ENCODE measurements at places on chromosomes 5 and 9.

GRCh38 chr9:6673326-6674025, 27.9 kb upstream of the GLDC start:
- DNase-seq: no peak

DNA sequence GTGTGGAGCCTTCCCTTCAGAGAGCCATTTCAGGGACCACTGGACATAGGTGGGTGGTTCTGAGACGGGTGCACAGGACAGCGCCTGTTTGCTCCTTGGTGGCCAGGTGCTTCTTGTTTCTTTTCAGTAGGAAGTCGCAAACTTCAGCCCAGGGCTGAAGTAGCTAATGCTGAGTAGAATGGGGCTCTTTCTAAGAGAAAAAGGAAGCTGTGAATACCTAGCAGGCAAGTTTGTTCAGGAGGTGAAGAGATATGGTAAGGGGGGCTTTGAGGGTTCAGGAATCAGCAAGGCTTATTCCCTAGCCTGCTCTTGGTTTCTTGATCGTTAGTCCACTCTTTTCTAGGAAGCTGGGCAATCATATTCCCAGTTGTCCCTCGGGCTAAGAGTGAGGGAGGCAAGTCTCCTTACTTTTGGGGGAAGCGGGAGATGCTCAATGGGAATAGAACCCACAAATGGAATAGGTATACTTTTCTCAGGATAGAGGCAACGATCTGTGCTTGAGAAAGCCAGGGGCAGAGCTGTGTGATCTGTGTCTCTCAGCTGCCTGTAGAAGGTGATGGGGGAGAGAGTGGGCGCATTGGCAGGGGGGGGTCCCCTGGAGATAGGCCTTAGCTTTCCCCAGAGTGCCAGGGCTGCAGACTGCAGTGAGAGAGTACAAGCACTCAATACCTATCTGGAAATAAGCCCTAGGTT, 1.9 kb upstream of the PURA start:
- DNase-seq: no peak

DNA sequence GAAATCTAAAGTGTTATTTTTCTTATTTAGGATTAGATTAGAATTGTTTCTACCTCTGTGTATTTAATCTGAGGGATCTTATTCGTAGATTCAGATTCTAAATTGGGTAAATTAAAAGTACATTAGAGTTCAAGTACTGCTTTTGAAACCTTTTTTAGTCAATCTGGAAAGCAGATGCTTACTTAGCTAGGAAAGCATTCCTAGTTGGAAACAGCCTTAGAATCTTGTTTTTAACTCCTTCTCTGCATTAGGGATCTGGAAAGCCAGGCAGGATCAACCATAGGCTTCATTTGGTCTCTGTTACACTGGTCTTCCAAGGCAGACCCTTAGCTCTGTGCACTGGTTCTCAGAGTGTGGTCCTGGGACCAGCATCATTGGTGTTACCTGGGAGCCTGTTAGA, 247.4 kb downstream of the NR3C1 start:
- DNase-seq: no peak

GRCh38 chr5:29367176-29367833, 1826.2 kb upstream of the CDH6 start:
- no peak for DNase-seq

GRCh38 chr5:126274076-126274762, 149.0 kb upstream of the GRAMD2B start:
- peak; percentile 52 for DNase-seq

- DNase-seq: no peak
Measured at GRCh38 chr5:97417986-97418385, 234.9 kb upstream of the RIOK2 start.

DNA sequence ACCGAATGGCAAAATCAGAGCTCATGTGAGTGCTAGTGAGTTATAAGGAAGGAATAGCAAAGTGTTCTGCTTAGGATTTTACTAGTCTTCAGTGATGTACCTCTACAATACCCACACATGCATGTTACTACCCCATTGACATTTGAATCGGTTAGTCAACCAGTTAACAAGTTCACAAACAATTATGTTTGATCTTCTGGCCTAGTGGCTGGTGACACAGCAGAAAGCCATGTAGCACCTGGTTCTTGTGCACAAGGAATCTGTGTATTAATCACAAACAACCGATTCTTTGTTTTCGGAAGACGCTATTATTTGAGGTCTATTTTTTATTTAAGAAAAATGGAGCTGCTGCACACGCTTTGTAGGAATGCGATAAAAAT, 41.9 kb downstream of the NTRK2 start:
- DNase-seq: no peak

DNA sequence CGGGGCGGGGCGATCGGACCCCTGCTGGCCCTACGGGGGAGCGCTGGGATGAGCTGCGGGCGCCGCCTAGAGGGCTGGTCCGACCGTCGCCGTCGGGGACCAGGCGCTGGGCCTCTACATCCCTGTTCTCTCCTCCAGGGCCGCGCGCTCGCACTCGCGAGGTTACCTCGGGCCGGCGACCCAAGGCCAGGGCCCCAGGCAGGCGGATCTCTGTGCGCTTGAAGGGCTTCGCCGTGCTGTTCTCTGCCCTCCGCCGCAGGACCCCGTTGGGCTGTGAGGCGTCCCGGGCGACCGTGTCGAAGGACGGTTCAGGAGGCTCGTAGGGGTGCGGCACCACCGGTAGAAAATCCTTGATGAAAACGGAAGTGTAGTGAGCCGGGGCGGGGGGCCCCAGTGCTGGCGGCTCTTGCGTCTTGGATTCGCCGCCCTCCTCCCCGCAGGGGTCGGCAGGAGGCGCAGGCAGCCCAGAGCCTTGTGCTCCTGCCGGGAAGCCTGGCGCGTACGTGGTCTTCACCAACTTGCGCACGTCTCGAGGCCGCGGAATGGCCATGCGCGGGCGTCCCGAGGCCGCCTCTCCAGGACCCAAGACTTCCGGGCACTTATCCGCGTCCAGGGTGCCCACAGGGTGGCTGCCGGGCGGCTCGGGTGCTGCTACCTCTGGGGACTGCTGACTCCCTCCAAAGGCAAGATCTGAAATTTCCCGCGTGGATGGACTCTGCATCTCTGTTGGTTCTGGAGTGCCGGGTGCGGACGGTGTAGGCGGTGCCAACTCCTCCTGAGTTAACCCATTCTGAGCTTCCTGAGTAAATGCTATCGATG, 2.0 kb downstream of the PROB1 start:
- DNase-seq: no peak

DNA sequence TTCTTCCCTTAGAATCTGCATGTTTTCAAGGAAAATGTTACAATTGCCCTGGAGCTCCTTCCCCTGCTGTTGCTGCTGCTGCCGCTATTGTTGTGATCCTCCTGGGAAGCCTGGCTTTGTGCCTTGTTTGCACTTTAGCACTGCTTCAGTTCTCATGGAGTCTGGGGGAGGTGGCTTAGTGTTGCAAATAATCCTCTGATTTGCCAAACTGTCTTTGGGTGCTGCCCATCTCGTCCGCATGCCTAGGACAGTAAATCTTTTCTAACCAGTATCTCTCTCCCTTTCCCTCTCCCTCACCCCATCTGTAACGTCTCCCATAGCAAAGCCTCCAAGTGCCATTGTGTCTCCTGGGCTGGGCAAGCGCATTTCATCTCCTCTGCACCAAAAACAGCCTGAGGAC, 30.3 kb downstream of the FAM240B start:
- DNase-seq: peak; percentile 69

DNA sequence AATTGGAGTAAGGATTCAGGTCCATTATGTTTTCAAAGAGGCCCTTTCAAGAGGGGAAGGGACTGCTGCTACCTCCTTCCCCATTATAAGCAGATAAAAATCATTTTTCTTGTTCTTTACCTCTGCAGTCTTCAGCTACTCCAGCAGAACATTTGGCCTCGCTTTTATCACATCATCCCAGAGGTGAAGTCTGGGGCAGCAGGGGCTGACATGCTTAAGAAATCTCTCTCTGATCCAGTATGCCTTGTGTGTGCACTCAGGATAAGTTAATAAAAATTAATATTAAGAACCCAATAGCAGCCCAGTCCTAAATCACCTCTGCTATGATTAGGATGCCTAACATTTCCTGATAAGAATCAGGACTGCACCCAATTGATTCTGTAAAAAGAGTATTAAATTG, 306.9 kb upstream of the NREP start:
- DNase-seq: no peak

DNA sequence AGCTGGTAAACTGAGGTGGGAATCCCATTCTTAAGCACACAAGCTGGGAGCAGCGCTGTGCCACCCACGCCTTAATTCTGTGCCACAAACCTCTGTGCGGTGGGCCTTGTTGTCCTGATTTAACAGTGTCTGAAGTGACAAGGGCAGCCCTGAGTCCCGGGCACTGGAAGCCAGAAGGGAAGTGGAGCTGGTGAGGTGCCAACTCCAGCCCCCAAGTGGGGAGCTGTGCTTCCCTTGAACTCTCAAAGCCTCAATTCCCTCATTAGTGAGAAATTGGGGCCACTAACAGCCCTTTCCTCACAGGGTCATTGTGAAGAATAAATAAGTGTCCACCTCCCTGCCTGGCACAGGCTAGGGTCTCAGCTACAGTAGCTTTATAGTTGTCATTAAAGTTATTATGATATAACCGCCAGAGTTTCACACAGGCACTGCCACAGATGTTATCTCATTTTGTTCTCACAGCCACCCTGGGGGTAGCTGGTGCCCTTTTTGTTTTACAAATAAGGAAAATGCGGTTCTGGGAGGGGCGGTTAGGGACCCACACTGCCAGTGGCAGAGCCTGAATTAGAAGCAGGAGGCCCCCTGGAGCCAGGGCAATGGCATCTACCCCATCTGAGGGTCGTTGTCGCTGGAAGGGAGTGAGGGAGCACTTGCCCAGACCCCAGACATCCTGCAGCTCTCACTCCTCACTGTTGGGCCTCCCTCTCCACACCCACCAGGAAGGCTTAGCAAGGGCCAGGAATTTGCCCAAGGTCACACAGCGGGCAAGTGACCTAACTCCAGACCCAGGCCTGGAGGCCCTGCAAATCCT, 2.1 kb upstream of the TLX3 start:
- no peak for DNase-seq

DNA sequence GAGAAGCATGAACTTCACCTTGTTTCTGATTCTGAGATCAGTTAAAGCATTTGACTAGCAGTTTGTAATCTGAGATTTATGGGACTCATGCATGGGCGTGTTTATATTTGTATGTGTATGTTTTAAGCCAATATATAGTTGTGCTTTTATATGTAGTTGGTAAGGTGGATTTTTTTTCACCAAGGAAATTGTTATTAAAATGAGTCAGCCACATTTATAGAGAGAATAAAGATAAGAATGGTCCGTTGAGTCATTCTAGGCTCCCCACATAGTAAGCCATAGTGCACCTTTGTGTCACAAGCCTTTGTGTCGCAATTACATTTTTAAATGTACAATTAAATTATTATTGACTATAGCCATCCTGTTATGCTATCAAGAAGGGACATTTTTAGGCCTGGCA, 89.0 kb downstream of the NLN start:
- no peak for DNase-seq

DNA sequence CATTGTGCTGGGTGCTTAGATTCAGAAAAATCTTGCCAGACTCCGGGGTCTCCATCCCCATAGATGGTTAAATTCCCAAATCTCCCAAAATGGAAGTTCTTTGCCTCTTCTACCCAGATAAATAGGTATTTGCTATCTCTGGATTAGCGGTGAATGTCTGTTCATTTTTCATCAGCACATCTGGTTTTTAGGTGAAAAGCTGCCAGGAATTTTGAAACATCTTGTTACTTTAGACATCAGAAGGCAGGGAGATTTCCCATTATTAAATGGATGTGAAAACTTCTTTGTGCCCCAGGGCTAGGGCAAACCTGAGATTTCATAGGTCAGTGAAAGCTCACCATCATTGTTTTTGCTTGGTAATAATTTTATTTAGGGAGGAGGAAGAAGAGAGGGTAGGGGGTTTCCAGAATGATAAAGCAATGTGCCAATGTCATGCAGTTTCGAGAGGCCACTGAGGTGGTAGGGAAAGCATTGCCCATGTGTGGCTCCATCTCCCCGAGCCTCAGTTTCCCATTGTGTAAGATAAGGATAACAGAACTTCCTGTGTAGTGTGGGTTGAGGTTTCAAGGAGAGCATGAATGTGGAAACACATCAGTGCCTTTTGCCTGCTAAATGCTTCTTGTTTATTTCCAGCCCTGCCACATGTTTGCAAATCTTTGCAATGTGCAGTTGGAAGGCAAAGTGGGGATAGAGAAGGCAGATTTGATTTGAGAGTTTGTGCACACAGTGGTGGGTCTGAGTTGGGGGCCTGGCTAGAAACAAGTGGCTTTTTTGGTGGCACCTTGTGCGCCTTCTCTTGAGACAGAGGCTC, 147.2 kb upstream of the KLF4 start:
- DNase-seq: no peak

- peak; percentile 53 for DNase-seq
Measured at GRCh38 chr9:130847306-130848217, 12.5 kb downstream of the ABL1 start.

DNA sequence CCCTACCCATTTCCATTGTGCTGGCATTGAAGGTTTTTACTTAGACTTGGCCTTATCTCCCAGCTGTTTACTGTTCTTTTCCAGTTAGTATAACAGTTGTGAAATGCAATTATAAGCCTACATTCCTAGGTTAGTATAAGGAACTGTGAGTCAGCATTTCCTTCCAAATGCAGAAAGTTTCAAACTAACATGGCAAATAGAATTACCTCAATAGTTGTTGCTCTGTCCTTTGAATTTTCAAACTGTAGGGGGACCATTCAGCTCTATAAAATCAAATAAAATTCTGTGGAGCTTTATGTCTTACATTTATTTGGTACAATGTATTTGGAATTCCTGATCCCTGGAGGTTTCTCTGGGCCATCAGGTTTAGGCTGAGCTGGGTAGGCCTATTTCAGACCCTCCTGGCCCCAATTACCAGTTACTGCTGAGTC, 47.2 kb downstream of the ARHGEF28 start:
- no peak for DNase-seq

- no peak for DNase-seq
Measured at GRCh38 chr9:87518702-87519335, 21.2 kb downstream of the DAPK1 start.

DNA sequence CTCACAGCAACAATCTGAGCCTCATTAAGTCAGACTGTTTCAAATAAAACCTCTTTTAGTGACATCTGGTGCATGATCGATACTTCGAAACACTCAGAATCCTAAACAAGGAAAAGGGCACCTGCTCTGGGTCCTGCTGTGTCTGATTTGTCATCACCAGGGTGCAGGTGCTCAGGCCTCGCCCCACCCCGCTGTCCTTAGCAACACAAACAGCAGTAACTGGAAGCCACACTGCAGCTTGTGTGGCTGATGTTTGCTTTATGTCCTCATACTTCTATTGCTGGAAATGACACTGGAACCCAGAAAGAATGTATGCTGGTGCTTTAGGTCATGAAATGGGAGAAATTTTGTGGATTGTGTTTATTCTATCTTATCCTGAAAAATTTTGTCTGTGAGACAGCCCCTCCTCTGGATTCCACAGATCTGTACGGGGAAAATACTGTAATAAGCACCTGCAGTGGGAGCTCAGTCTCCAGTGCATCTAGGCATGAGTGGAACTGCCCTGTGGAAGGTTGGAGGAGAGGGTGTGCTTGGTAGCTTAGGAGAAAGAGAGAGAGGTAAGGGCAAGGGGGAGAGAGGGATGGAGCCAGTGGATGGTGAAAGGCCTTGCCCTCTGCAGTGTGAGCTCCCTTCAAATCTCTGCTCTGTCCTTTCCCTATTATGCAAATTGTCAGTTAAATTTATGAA, 284.2 kb downstream of the SMARCA2 start:
- DNase-seq: no peak

- DNase-seq: no peak
Measured at GRCh38 chr5:149227168-149227826, 44.4 kb upstream of the AFAP1L1 start.

- no peak for DNase-seq
Measured at GRCh38 chr5:107977550-107978071, 306.9 kb upstream of the EFNA5 start.

GRCh38 chr5:16883176-16883575, 52.9 kb downstream of the MYO10 start:
- no peak for DNase-seq

GRCh38 chr5:41788941-41789368, 81.3 kb downstream of the OXCT1 start:
- peak; percentile 35 for DNase-seq
